ENCODE measurements at places on chromosomes 12 and 14. TPM values are rescaled to one million over a fixed set of nuclear protein-coding genes. Genes with fewer than 3 reads are reported as not detected.

TAS2R19 gene
- total RNA-seq = 2.8 TPM

DNA sequence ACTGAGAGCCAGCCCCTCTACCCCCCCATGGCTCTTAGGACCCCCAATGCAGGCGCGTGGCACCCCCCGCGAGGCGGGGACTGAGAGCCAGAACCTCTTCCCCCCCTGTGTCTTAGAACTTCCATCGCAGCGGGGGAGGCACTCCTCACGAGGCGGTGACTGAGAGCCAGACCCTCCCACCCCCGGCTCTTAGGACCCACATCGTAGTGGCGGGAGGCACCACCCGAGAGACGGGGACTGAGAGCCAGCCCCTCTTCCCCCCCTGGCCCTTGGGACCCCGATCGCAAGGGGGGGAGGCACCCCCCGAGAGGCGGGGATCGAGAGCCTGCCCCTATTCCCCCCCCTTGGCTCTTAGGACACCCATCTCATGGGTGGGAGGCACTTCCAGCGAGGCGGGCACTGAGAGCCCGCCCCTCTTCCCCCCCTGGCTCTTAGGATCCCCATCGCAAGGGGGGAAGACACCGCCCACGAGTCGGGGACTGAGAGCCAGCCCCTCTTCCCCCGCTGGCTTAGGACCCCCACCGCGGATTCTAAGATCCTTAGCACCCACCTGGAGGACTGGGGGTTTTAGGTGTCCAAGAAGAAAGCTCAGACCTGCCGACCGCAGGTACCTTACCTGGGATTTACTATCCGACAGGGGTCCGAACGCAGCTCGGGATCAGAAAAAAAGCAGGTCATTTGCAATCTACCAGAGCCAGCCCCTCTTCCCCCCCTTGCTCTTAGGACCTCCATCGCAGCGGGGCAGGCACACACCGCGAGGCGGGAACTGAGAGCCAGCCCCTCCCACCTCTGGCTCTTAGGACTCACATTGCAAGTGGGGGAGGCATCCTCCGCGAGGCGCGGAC, 44.9 kb downstream of the DDX11 start:
- H3K27me3 ChIP-seq = peaks cover 29% of the 10 kb centered on the region
- H3K27ac ChIP-seq = no peak overlapping the region
- H3K4me1 ChIP-seq = peaks cover 17% of the 10 kb centered on the region
- peak overlapping the region; percentile 36 for H3K4me3 ChIP-seq
- DNase-seq = no peak

GRCh38 chr14:38339696-38340095, 83.8 kb upstream of the CLEC14A start:
- no peak for DNase-seq
- no peaks in the 10 kb centered on the region for H3K27me3 ChIP-seq
- no peaks in the 10 kb centered on the region for H3K4me1 ChIP-seq
- no peaks in the 10 kb centered on the region for H3K36me3 ChIP-seq
- no peak overlapping the region for H3K4me3 ChIP-seq
- H3K27ac ChIP-seq = no peak overlapping the region

GRCh38 chr12:95963096-95963495, 20.0 kb downstream of the AMDHD1 start:
- no peaks in the 10 kb centered on the region for H3K4me1 ChIP-seq
- H3K27ac ChIP-seq = no peak overlapping the region
- H3K4me3 ChIP-seq = no peak overlapping the region
- no peaks in the 10 kb centered on the region for H3K36me3 ChIP-seq

TDP1 gene
- 9.6 TPM for total RNA-seq

- H3K27ac ChIP-seq = no peak overlapping the region
- peaks cover 33% of the 10 kb centered on the region for H3K36me3 ChIP-seq
- H3K4me3 ChIP-seq = no peak overlapping the region
These were observed 81.3 kb downstream of the WDR20 start for GRCh38 chr14:102221026-102221425.

GRCh38 chr14:66974397-66975025, 214.7 kb upstream of the GARIN2 start:
- no peak for DNase-seq
- no peaks in the 10 kb centered on the region for H3K27me3 ChIP-seq
- H3K36me3 ChIP-seq = no peaks in the 10 kb centered on the region

ABHD4 gene
- total RNA-seq = 28.5 TPM

DNA sequence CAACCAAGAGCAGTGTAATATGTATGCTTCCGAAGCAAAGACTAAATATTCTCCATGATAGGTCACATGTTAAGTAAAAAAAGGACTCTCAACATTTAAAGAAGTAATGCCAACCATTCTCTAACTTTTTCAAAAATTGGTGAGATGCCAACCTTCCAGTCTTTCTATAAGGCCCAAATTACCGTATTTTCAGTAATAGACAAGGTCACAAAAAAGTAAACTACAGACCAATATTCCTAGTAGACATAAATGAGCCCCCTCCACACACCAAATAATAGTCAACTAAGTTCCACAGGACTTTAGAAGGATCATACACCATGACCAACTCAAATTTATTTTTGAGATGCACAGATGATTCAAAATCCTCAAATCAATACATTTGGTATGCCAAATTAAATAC, 867.4 kb downstream of the TMEM121 start:
- no peak overlapping the region for H3K27ac ChIP-seq
- H3K36me3 ChIP-seq = no peaks in the 10 kb centered on the region
- peaks cover 13% of the 10 kb centered on the region for H3K27me3 ChIP-seq
- H3K4me1 ChIP-seq = no peaks in the 10 kb centered on the region
- no peak overlapping the region for H3K4me3 ChIP-seq

- no peak for DNase-seq
- no peaks in the 10 kb centered on the region for H3K27me3 ChIP-seq
- peak overlapping the region; percentile 68 for H3K27ac ChIP-seq
- H3K4me3 ChIP-seq = no peak overlapping the region
- no peaks in the 10 kb centered on the region for H3K36me3 ChIP-seq
- H3K4me1 ChIP-seq = peaks cover 29% of the 10 kb centered on the region
These were observed 11.7 kb downstream of the TTC7B start for GRCh38 chr14:90804292-90805083.

SLC25A21 gene
- total RNA-seq = 0.38 TPM

ANO4 gene
- total RNA-seq = 0.74 TPM

DNA sequence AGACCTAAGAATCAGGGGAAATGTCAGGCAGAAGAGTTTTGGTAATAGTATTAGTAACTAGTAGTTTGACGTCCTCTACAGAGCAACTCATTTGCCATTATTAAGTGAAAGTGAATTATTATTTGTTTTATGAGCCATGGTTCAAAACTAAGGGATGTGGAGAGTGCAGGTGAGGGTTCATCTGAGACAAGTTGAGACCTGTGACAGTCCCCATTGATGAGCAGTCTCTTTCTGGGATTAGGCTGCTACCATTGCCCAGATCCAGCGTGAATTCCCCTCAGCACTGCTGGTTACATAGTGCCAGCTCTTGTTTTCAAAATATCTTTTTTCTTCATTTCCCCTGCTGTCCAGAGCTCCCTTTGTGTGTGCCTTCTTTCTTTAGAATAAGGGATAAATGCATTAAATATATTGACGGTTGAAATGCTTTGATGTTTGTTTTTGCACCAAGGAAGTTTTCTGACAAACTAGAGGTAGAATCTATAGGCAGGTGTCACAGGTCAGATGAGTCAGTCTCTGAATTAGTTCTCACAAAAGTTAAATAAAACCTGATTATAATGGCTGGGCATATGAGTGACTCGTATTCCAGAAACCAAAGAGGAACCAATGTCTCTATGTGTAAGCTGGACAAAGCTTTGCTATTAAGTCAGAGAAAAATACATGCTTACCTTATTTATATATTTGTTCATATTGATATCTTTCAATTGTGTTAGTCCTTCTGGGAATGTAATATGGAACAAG, 381.4 kb downstream of the TMEM117 start:
- H3K36me3 ChIP-seq = no peaks in the 10 kb centered on the region
- H3K27ac ChIP-seq = no peak overlapping the region
- H3K4me3 ChIP-seq = no peak overlapping the region
- no peaks in the 10 kb centered on the region for H3K4me1 ChIP-seq

DNA sequence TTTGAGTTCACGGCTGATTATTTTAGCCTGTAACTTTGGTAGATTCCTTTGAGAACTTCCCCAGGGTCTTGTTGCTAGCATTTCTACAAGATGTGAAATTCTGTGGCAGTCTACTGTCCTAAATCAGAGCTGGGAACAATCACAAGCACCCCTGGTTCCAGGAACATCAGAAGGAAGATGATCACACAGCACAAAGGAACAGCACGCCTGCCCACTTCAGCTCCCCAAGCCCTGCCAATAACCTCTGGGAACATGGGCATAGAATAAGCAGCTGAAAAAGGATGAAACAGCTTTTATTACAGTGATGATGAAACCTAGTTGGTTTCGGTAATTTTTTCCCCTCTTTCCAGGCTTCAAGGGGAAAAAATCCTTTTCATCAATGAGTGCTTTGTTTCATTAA, 12.3 kb downstream of the GPR19 start:
- H3K4me1 ChIP-seq = peaks cover 7% of the 10 kb centered on the region
- DNase-seq = no peak
- H3K27me3 ChIP-seq = no peaks in the 10 kb centered on the region
- H3K27ac ChIP-seq = no peak overlapping the region
- no peaks in the 10 kb centered on the region for H3K36me3 ChIP-seq
